ENCODE measurements at places on chromosomes 1 and 21.

DNA sequence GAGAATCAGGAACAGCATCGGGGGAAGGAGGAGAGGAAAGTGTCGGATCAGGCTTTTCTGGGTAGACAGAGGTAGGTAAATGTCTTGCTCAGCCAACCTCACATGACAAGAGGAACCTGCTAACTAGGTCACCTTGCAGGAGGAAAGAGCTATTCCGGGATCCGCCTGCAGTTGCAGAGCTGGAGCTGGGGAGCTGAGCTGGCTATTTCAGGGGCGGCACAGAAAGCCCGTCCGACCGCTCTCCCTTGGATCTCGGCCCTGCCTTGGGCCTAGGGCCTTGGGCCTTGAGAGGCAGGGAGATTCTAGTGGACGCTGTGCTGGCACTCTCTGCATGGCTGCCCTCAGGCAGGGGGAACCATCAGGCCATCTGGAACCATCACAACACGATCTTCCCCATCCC is 56.5 kb upstream of the CTPS1 start:
- DNase-seq = no peak

DNA sequence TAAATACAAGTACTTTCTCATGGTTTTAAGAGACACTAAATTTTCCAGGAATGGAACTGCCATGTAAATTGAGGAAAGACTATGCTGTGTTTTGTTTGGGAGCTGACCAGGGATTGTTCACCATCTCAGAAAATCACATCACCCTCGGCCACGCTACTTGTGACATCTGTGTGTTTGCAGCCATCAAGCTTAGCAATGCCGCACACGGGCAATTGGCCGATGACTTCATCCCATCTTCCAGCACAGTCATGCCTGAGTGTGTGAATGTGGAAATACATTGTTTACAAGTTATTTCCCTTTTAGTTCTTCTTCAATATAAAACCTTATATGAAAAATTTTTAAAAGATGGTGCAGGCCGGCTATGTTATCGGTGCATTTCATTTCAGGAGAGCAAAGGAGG is 121.6 kb downstream of the GLIS1 start:
- peak; percentile 41 for DNase-seq

DNA sequence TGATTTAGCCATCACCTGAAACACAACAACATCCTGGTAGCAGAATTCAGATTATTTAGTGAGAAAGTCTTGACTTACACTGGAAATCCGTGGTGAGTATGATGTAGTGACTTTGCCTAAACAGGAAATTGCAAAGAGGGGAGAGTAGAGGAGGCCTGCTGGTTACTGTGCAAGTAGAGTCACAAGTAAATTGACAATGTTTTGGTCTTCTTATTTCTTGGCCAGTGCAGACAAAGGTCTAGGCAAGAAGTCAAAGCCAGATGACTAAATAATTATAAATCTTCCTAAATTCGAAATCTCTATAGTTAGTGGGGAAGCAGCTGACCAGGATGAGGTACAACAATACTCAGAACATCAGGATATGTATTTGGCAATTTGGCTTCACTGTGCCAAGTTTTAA is 159.5 kb upstream of the KCTD3 start:
- no peak for DNase-seq

DNA sequence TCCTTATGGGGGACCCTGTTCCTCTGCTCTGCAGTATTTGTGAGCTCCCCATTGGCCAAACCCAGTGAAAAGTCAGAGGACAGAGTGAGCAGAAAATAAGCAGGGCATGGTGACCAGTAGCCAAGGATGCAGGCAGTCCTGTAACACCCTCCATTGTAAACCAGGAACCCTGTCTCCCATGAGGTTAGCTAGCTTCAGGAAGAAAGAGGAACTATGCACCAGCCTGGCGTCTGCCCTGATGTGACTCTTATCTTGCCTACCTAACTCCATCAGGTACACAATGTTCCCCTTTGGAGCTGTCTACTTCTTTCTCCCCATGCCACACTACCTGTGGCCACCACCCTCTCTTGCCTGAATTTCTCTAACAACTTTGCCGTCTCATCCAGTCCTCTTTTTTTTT is 119.2 kb downstream of the LRIG2 start:
- no peak for DNase-seq

- DNase-seq = no peak
These were observed 38.0 kb downstream of the CHD5 start for GRCh38 chr1:6142036-6142621.

DNA sequence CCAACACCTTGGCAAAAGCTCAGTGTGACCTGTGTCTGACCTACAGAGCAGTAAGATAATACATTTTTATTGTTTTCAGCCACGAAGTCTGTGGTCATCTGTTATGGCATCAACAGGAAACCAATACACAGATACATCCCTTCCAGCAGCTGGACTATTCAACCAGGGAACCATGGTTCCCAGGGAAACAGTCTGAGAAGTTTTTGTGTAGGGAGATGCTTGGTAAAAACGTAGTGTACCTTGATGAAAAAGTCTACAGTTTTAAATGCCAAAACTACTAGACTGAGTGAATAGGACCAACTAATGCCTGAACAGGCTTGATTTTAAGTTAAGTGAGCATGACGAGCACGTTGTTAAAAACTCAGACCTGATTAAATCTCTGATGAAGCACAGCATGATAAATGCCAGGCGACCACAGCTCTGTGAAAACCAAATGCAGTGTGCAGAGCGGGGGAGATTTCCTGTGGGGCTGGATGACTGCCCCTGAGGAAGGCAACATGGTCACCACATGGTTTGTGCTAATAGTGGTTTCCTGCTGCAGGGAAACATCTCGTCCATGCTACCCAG is 228.9 kb downstream of the TNR start:
- no peak for DNase-seq

- peak; percentile 21 for DNase-seq
These were observed 351.2 kb downstream of the MATN1 start for GRCh38 chr1:30371888-30372791.

GRCh38 chr1:54378157-54378873 is 27.9 kb downstream of the SSBP3 start:
- no peak for DNase-seq

DNA sequence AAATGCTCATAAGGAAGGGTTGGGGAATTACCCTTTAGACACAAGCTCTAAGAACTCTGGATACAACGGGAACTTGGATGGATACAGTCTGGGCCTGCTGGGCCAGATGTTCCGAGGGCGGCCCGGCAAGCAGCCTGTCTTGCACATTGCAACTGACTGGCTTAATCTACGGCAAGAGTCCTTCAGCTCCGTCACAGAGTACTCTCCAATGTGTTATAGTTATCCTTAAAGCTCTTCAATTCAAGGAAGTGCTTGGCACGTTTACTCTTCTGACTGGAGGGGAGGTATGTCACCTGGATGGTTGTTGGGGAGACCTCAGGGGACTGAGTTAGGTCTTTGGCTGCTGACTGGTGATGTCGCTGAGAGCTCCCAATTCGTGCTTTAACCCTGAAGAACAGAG is 1.1 kb upstream of the CFAP141 start:
- DNase-seq = no peak

GRCh38 chr1:69081668-69082067 is 486.1 kb upstream of the LRRC7 start:
- DNase-seq = no peak

GRCh38 chr1:32718527-32718926 is 16.0 kb upstream of the SYNC start:
- no peak for DNase-seq

Measured in tibial artery (tissue), 4 donors.